ENCODE measurements at places on chromosomes 6 and 20.

DNA sequence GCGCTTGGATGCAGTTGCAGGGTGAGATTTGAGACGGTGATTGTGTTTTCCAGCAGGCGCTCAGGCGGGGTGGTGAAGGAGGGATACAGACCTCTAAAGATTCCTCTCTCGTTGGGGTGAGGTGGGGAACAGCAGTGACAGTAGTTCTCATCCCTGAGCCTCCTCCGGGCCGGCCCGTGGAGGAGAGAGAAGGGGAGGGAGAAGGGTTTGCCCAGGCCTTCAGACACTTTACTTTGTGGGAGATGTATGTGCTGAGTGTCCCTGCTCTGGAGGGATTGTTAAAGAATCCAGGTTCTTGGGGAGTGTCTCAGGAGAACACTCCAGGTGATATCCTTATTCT, 41.0 kb downstream of the PSMB9 start:
- no peak for DNase-seq

DNA sequence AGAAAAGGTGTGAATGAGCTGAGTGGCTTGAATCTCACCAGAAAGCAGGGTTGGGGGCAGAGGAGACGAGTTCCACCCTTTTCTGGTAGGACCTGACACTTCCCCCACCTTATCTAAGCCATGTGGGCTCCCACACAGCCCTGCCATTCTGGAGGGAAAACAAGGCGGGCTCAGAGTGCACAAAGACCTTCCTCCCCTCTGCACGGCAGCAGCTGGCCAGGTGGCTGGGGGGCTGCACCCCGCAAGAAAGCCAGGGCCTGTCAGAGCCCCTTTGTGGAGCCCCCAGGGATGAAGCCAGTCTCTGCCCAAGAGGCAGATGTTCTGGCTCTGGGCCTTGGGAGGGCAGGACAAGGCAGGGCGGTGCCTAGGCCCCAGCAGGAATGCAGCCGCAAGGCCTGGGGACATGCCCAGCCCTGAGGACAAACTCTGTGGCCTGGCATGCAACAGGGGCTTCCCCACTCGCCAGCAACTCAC, 48.4 kb upstream of the DSN1 start:
- DNase-seq: no peak

- DNase-seq: peak; percentile 15
Observed at GRCh38 chr6:108117427-108118358, 43.2 kb upstream of the OSTM1 start.

DNA sequence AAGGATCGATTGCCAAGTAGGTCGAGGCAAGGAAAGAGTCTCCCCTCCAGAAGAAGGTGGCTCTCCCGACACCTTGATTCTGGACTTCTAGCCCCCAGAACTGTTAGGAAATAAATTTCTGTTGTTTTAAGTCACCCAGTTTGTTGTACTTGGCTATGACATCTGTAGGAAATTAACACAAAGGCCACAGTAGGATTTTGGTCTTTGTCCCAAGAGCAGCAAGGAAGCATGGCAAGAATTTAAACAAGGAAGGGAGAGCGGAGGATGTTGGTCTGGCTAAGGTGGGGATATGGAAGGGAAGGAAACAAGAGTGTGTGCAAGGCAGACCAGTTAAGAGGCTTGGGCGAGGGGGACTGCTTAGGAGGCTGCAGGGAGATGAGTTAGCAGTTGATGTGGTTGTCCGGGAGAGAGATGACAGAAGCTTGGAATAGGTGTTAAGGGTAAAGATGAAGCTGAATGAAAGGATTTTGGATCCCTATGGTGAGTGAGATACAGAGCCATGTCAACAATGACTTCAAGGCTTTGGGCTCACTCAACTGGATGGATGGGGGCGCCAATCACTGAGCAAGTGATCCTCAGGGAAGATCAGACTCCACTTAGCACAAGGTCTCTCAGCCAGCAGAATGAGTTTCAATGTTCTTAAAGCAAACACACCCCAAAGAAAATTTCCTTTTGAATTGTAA, 140.5 kb upstream of the ZNF217 start:
- DNase-seq: no peak

GRCh38 chr6:17845598-17845997, 138.9 kb upstream of the NUP153 start:
- DNase-seq: no peak

DNA sequence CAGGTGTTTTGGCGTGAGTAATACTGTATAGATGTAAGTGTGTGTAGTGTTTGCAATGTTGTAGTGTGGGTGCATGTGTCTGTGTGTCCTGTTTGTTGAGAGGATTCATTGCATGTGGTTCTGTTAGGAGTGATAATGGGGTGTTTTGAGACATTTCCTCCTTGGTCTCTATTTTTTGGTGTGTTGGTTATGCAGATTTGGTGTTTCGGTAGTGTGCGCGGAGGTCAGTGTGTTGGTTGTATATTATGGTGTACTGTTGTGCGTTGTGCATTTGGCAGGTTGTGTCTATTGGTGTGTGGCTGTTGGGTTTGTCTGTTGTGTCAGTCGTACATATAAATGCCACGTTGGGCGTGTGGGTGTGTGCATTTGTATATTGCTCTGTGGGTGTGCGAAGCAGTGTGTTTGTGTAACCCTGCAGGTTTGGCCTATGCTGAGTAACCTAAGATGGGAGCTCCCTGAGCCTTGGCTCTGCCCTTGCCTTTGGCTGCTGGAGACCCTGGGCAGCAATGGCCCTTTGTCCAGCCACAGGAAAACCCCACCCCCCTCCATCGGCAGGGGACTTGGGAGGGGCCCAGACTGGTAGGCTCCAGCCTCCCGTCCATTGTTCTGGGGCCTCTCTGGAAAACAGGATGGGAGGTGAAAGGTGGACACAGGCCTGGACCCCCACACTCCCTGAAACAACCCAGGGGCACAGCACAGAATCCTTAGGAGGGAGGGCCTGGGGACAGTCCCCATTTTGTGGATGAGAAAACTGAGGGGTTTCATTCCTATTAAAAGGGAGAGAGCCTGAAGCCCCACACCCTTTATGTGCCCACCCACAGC, 10.3 kb upstream of the ID1 start:
- DNase-seq: no peak

DNA sequence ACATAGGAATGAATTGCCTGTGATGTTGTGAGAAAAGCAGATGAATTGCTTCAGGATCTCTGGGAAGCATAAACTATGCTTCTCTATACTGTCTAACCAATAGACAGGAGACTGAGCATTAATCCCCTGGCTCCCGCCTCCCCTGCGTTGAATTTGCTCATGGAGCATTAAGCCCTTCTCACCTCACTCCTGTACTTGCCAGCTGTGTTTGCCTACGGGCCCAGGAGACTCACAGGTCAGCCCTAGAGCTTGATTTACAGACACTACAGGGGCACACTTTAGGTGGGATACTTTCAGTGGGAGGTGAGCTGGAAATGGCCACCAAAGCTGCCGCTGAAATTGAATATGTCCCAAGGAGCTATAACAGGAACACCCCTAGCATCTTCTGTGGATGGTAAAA, 418.7 kb downstream of the CBLN4 start:
- DNase-seq: no peak

- no peak for DNase-seq
Observed at GRCh38 chr20:44692932-44693480, 22.2 kb upstream of the CCN5 start.

GRCh38 chr20:26169506-26169905, 472.9 kb upstream of the ZNF337 start:
- DNase-seq: no peak

DNA sequence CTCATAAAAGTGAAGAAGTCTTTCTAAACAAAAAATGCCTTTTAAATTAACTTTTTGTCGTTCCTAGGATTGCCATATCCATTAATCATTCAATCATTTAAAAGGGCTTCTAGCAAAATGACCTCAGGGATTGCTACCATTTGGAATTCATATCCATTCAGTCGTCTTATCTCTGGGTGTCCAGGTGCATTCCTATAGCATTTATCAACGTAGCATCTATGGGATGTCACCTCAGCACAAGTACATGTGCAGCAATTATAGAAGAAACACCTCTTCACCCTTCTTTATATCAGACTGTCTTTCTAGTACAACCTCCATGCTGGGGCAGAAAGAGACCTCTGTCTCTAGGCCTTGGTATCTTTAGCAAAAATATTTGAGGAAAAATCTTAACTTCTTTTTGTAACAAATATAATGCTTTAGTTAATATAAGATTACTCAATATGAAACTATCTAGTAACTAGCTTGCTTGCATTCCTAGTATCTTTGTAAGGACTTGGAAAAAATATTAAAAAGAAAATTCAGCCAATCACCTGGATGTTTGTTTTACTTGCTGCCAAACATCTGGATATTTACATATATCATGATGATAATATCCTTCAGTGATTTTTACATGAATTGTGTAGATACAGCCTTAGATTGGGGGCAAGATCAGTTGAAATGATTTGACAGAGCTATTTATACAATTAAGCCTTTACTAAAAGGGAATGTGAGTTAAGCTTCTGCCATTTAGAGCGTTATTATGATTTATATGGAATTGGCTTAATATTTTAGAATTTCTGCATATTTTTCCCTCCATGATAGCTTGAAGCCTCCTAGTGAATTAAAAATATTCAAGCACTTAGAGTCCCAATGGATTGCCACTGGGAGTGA, 356.8 kb downstream of the HDGFL1 start:
- DNase-seq: no peak

GRCh38 chr20:43949741-43950618, 35.3 kb downstream of the TOX2 start:
- DNase-seq: peak; percentile 81

GRCh38 chr6:1075880-1076279, 236.0 kb upstream of the FOXQ1 start:
- DNase-seq: no peak

GRCh38 chr6:50305660-50306059, 255.9 kb upstream of the DEFB112 start:
- no peak for DNase-seq

GRCh38 chr6:50995036-50995435, 176.4 kb downstream of the TFAP2B start:
- DNase-seq: no peak

DNA sequence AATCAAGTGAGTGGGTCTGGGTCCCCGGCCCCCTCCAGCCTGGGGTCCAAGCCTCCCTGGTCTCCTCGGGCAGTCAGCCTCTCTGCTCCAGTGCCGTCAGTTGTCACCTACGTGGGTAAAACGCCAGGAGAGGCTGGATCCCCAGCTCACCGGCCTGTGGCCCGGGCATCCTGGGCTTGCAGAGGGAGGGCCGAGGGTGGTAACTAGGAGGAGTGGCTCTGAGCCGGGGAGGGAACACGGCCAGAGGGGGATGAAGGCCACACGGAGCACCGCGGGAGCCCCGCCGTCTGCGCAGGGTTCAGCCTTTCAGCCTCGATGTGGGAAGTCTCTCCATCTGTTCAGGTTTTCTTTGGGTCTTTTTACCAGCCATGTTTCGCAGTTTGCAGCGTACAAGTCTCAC, 29.5 kb upstream of the BHLHE23 start:
- no peak for DNase-seq

- DNase-seq: no peak
Observed at GRCh38 chr6:13733178-13733887, 21.7 kb upstream of the RANBP9 start.

GRCh38 chr20:64063389-64064144, 569 bp downstream of the TCEA2 start:
- DNase-seq: no peak

GRCh38 chr6:156851454-156851921, 74.3 kb downstream of the ARID1B start:
- no peak for DNase-seq

- no peak for DNase-seq
Observed at GRCh38 chr20:37764333-37764935, 70.6 kb downstream of the CTNNBL1 start.

DNA sequence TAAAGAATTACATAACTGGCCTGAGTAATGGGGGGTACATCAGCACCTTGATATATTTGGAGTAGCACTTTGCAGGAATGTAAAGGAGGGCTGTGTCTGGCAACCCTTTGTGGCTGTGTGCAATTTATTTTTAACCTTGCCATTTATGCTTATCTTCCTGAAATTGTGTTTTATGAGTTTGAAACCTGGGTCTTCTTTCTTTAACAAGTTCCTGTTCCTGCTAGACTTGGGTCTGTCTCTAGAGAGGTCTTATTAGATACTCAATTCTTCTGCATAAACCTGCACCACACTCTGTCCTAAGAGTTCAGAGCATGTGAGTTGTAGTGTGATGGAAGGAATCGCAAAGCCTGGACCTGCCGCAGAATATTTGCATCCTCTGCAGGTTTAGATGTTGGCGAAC, 181.0 kb downstream of the JARID2 start:
- DNase-seq: no peak

DNA sequence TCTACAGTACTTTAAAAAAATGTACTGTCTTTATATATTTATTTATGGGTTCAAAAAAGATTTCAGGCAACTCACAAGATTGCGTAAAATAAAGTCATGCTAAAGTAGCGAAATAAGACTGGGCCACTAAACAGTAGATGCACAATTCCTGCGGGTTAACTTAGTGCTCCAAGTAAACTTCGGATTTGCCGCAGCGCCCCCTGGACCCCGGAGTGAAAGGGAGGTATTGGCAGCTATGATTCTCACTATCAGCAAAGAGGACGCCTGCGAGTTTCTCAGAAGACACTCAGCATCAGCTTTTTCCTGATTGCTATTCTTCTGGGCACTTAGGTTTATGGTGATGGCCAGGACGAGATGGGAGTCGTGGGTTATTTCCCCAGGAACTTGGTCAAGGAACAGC, 1.4 kb downstream of the OTOR start:
- DNase-seq: no peak

DNA sequence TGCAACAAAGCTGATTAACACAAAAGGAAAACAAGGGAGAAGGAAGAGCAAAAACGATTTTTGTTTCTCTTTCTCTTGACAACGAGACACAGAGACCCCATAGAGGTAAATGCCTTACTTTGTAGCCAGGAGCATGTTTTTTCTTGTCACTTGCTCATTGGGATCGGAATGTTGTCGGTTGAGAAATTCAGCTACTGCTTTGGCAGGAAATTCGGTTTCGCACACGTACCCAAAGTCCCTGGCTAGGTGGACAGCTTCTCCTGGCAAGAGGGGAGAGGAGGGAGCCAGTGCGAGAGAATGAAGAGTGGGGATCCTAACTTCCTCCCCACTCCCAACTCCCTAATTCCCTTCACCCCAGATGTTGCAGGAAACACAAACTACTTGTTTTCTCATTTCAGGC, 14.5 kb downstream of the TFAP2A start:
- DNase-seq: no peak

DNA sequence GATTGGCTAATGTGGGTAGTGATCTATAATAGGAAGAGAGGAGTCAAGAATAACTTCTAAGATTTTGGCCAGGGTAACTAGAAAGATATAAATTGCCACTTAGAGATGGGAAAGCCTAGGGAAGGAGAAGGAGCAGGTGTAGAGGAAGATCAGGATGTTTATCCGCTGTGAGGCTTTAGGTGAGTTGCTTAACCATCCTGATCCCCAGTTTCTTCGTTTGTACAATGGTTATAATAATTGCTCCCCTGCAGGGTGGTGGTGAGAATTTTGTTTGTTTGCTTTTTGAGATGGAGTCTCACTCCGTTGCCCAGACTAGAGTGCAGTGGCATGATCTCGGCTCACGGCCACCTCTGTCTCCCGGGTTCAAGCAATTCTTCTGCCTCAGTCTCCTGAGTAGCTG, 2.4 kb upstream of the MYMX start:
- no peak for DNase-seq

GRCh38 chr20:21183722-21184121, 57.8 kb downstream of the KIZ start:
- DNase-seq: no peak

GRCh38 chr6:5677219-5678000, 329.3 kb downstream of the NRN1 start:
- no peak for DNase-seq

All from CD4-positive, alpha-beta memory T cell (primary cell).